RCC 7860 (cell line): ENCODE measurements at places on chromosomes 13 and 19.

GRCh38 chr19:46715620-46715974, 1.3 kb downstream of the PRKD2 start:
- no peak for DNase-seq

- DNase-seq: no peak
These were observed 192.6 kb downstream of the PCDH17 start for GRCh38 chr13:57824121-57824520.

DNA sequence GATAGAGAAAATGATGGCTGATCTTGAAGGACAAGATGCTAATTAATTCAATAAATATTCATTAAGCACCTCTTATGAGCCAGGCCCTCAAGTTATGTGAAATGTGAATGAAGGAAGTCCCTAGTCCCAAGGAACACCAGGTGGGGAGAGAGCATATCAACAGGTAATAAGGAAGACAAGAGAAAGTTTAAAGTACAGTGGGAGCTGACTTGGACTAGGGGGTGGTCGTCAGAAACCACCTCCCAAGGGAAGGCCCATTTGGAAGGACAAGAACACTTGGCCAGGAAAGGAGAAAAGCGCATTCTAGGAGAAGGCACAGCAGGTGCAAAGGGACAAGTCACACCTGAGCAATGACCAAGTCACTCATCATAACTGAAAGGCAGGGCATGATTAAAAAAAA, 72.7 kb downstream of the DOCK9 start:
- no peak for DNase-seq

- no peak for DNase-seq
These were observed at the start of gene DOCK9 for GRCh38 chr13:98977568-98978265. Gene DOCK9 (minus strand): TSS chr13:98978064. CDS start chr13:98977909, 155 bp downstream.

DNA sequence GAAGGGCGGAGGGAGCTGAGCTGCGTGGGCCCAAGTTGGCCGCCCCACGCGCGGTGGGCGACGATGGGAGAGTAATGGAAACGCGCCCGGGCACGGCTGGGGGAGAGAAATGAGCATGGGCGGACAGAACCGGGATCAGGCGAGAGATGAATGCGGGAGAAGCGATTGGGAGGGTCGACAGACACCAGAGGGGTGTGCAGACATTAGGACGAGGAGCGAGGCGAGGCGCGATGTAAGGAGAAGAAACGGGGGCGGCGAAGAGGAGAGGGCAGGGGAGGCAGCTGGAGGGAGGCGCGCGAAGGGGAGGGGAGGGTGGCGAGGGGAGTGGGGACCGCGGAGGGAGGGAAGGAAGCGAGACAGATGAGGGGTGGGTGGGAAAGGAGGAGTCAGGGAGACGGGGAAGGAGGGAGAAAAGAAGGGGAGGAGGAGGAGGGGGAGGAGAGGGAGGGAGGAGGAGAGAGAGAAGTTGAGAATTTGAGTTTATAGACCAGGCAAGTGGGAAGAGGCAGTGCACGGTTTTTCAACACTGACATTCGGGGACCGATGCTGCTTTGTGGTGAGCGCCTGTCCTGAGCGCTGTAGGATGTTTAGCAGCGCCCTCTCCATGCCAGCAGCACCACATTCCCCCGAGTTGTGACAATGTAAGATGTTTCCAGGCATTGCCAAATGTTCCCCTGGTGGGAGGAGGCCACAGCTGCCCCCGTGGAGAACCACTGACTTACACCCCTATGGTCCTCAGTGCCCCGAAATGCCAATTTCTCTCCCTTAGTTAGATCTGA, at the start of gene SHISA7:
Gene SHISA7 (minus strand): TSS at position 256 of the 779 bp plus-strand sequence. CDS start 437 bp downstream, outside the sequence.
- no peak for DNase-seq

DNA sequence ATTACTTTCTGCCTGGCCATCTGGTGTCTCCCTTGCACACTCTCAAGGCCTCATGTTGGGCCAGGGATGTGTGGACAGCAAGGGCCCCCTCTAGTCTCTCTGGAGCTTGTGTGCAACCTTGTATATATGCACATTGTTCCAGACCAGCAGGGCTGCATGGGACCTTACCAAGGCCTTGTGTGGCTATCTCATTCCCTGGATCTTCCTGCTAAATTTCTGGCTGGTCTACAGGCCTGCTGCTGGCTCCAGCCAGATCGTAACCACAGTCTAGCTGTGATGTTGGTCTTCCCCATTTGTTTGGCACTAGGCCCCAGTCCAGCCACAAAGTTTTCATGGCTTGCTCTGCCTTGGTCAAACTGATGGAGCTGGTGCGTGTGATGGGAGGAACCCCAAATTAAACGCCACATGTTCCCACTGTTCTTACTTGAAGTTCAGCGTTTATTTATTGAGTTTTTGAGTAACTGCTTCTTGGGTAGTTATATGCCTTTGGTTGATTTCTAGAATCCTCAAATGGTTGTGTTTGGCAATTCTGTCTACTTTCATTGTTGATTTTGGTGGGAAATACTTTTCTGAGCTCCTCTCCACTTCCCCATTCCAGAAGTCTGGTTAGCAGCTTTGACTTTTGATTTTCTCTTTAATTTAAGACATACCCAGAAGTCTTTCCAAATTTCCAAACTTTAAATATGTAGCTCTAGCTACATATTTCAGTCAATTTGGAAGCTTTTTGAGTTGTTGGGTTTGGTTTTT, 56.4 kb downstream of the SIPA1L3 start:
- DNase-seq: no peak

- peak; percentile 11 for DNase-seq
These were observed 44.9 kb downstream of the RYR1 start for GRCh38 chr19:38478273-38478971.
